ENCODE measurements at places on chromosomes 5 and 9.
A peak's percentile ranks its signal among the peaks of the same experiment; 100 is the strongest.

GRCh38 chr5:133713751-133714150 lies 101.4 kb upstream of the FSTL4 start:
- no peak for DNase-seq

- no peak for DNase-seq
Observed at GRCh38 chr9:135667463-135668001, 4.4 kb downstream of the LCN9 start.

- DNase-seq, result peak; percentile 14
Observed at GRCh38 chr9:129287619-129288305, 109.7 kb upstream of the IER5L start.

GRCh38 chr5:169765176-169765996 lies 128.3 kb downstream of the DOCK2 start:
- DNase-seq, result no peak

DNA sequence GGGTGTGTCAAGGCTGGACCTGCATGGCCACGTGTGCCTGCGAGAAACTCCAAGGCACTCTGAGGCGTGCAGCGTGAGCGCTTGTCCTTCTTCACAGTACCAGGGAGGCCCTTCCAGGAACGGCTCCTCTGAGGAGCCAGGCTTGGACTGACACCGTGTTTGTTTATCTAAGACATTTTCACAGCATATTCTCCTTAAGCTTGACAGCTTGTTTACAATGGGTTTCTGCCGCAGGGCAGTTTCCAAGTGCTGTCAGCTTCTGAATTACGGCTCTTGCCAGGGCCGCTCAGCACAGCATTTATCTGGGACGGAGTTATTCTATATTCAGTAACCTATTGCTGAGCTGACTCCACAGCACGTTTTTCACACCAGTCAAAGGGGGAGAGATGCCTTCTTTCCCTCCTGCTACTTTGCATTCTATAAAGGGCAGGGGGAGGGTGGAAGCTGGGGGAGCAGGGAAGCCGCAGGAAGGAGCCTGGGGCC lies 98.4 kb downstream of the LMNB1 start:
- DNase-seq, result no peak

- no peak for DNase-seq
Observed at GRCh38 chr5:85647349-85648127, 970.2 kb upstream of the COX7C start.

DNA sequence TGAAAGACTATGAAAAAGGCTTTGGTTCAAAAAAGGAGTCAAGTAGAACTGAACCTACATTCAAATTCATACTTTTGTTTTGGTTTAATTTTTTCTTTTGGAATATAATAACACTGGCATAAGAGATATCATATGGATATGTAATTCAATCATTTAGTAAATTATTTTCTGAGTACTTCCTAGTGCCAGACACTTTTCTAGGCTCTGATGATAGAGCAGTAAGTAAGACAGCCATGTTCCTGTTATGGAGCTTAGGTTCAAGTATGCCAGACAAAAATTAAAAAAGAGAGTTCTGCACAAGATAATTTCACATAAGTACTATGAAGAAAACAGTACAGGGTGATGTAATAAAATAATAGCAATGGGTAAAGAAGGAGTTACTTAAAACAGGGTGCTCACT lies 1074.0 kb downstream of the PTPRD start:
- no peak for DNase-seq

GRCh38 chr5:20522905-20523482 lies 535.0 kb upstream of the CDH18 start:
- DNase-seq, result no peak

DNA sequence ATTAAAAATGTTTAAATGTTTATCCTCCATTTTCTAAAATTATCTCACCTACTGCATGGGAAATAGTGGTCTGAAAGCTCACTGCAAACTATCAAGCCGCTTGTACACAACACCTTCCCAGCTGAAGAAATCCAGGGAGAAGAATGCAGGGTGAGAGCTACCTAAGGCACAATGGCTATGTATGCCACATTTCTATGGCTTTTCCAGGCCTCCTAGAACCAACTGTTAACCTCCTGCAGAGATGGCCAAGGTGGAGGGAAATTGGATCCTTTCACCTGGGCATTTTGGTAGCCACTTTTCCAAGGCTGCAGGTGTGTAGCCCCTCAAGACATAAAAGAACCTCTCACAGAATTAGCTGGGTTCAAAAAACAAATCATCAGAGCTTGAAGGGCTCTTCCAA lies 286.4 kb downstream of the EBF1 start:
- no peak for DNase-seq

DNA sequence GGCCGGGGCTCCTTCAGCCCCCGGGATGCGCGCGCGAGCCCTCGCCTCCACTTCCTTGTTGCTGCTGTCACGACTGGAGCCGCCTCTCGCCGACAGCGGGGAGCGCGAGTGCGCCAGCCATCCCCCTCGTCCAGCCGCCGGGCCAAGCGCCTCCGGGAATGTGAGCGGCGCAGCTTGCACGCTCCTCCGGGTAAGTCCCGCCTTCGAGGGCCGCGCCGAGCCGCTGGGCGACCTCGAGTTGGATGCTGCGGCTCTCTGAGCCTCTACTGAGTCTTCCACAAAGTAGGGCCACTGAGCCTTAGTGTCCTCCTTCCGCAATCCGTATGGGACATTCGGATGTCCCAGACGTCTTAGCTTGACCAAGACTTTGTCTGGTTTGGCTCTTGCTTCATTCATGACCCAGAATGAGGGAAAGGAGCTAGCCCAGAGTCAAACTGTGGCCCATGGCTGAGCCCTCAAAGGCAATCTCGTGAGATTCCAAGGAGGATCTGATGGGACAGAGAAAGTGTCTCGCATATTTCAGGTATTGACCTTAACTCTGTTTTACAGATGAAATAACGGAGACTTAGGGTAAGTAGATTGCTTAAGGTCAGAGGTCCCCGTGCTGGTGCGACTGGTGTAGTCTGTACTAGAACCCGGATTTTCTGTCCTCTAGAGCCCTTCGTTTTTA lies 586 bp downstream of the HMGXB3 start:
- peak; percentile 53 for DNase-seq

DNA sequence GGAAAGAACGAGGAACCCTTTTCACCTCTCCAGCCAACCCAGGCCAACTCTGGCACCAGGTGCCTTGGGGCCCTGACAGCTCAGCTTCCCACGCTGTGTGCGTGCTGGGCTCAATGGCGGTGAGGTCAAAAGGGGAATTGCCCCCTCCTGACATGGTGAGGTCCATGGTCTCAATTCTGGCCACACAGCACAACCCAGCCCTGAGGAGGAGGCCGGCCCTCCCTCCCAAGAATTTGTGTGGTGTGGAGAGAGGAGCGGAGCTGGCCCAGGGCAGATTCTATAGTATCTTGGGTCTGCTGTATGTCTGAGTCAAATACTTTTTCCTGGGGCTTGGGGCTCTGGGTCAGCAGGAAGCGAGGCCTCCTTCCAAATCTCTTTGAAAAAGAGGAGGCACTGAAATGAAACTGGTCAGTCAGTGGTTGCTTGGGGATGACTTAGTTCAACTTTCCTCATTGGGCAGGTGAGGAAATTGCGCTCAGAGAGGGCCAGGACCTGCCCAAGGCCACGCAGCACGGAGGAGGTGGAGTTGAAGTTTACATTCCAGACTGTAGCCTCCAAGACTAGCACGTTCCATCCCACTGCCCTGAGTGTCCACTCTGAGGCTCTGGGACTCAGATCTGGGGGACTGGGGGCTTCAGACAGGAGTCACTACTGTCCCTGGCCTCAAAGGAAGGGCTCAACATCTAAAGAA lies 15.6 kb downstream of the COL27A1 start:
- DNase-seq, result no peak

- DNase-seq, result no peak
Observed at GRCh38 chr5:71982717-71983395, 124.4 kb upstream of the MAP1B start.

DNA sequence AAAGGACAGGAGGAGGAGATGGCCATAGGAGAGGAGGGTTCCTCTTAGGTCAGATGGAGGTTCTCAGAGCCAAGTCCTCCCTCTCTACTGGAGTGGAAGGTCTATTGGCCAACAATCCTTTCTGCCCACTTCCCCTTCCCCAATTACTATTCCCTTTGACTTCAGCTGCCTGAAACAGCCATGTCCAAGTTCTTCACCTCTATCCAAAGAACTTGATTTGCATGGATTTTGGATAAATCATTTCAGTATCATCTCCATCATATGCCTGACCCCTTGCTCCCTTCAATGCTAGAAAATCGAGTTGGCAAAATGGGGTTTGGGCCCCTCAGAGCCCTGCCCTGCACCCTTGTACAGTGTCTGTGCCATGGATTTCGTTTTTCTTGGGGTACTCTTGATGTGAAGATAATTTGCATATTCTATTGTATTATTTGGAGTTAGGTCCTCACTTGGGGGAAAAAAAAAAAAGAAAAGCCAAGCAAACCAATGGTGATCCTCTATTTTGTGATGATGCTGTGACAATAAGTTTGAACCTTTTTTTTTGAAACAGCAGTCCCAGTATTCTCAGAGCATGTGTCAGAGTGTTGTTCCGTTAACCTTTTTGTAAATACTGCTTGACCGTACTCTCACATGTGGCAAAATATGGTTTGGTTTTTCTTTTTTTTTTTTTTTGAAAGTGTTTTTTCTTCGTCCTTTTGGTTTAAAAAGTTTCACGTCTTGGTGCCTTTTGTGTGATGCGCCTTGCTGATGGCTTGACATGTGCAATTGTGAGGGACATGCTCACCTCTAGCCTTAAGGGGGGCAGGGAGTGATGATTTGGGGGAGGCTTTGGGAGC lies 3.1 kb downstream of the EGR1 start:
- DNase-seq, result no peak

DNA sequence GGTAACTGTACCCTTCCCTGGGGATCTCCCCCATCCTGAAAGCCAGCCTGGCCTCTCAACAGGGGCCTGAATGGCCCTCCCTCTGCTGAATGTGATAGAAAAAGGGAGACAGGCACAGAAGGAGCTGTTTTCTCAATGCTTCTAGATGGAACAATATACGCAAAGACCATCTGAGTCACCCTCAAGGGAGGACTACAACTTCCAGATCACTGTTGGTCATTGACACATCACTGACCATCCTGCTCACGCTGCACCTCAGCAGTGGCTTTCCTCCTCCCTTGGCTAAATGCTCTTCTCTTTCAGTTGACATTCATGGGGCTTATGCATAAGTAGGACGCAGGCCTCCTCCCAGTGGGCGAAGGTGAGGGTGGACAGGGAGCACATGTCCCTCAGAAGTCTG lies 112.2 kb upstream of the SHB start:
- no peak for DNase-seq

DNA sequence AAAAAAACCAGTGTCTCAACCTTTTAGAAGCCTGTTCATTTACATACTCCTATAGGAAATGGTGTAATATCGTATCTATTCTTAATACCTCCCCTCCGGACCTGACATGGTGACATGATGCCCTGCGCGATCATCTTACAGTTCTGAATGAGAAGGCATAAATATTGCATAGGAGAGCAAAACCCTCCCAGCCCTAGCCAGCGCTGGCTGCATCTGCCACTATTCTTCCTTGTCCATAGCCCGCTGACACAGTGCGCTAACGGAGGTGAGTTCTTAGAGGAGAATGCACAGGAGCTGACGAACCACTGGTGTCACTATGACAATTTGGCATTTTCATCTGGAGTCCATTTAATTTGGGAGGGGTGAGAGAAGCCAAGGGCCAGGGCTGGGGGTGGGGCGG lies 290.1 kb downstream of the EFNA5 start:
- no peak for DNase-seq

GRCh38 chr5:63554191-63554590 lies 408.1 kb downstream of the HTR1A start:
- no peak for DNase-seq

DNA sequence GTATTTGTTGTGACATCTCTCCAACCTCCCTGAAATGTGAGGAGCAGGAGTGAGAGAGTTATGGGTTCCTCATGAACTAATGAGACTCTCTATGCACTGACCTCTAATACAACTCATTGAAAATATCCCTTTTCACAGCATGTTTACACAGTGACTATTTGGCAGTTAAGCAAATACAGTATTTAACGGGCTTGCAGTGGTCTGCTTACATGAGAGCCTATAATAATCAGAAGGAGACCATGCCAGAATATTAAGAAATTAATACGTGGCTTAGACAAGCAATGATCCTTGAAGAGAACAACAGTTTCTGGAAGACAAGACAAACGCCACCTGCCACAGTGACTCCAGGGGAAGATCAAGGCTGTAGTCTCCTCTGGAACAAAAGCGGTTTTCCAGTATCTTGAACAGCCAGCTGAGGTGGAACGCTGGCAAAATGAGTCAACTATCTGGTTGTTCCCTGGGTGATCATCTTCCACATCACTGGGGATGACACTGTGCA lies 424.5 kb downstream of the DMAC1 start:
- DNase-seq, result no peak

- DNase-seq, result no peak
Observed at GRCh38 chr5:64811050-64811640, 42.4 kb downstream of the CWC27 start.

- no peak for DNase-seq
Observed at GRCh38 chr5:133035224-133035623, 8.9 kb upstream of the ZCCHC10 start.

DNA sequence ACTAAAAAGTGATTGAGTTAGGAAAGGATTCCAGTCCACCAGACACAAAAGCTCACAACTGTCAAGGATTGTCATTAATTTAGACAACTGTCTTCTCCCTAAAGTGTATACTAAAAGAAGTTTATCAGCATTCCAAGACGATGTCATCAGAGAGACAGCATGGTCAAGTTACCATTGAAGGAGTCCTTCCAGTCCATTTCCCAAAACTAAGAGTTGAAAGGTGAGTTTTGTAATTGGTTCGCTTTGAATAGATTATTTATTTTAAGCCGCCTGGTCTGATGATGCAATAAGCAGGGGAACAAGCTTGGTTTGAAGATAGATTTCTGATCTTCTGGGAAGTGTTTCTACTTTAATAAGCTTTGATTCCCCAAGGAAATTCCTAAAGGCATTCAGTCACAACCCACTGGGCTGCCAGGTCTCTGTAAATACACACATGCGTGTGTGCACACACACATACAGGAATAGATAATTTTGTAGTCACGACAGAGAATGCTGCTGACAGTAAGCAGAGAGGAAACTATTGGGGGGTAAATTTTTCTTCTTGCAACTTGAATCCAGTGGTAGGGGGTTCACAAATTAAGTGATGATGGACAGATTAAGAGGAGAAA lies 234.8 kb downstream of the PIK3R1 start:
- DNase-seq, result no peak

DNA sequence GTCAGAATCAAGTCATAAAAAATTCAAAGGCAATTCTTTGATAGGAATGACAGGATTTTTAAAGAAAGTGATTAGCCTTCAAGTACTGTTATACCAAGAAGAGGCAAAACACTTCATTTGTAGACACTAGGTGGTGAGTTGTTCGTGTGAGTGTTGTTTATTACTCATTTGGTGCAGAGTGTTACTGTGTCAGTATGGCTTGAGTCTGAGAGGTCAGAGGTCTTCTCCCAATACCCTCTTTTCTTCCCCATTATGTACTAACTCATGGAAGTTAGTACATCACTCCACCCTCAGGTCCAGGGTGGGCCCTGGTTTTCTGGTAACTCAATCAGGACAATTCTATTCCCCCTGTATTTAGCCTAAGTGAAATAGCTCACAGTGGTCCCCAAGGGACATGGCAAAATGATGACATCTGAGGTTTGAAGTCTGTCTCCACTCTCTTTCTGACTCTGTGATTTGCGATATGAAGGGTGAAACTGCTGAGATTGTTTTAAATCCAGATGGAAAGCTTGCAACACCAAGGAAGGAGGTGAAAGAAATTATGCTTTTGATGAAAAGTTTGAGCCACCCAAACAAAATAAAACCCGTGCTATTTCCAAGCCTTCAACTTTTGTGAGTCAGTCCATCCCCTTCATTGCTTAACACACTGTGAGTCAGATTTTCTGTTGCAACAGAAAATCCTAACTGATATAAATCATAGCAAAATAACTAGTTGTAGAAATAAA lies 56.8 kb downstream of the NUDT12 start:
- no peak for DNase-seq

- DNase-seq, result no peak
Observed at GRCh38 chr9:4168526-4168925, 131.3 kb downstream of the GLIS3 start.

Data from activated CD4-positive, alpha-beta memory T cell treated with anti-CD3 and anti-CD28 coated beads, Interleukin-2, amount 10 ng/mL, durations not matched to agents 7 days and 5 days (primary cell).